ENCODE measurements at places on chromosomes 7 and 10. TPM values are rescaled to one million over a fixed set of nuclear protein-coding genes. Genes with fewer than 3 reads are reported as not detected.
A peak's percentile ranks its signal among the peaks of the same experiment; 100 is the strongest.

ARL3 gene
- total RNA-seq = 8.7 TPM

DNA sequence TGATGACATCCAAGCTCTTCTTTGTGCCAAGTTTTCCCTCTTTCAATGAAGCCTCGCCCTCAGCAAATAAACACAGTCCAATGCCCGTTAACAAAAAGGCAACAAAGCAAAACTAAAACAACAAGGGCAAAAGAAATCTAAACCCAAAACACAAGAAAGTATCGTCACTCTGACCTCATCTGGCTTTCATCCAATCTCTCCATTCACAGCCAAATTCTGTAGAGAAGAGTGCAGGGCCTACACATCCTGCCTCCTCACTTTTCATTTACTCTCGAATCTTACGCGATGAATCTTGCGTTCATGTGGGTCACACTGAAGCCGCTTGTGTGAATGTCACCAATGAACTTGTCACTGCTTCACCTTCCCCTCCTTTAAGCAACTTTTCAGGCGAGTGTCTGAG is 15.9 kb upstream of the AKR1E2 start:
- H3K27ac ChIP-seq = no peak overlapping the region
- no peaks in the 10 kb centered on the region for H3K27me3 ChIP-seq
- H3K4me3 ChIP-seq = no peak overlapping the region
- H3K36me3 ChIP-seq = no peaks in the 10 kb centered on the region
- no peak for DNase-seq

DNA sequence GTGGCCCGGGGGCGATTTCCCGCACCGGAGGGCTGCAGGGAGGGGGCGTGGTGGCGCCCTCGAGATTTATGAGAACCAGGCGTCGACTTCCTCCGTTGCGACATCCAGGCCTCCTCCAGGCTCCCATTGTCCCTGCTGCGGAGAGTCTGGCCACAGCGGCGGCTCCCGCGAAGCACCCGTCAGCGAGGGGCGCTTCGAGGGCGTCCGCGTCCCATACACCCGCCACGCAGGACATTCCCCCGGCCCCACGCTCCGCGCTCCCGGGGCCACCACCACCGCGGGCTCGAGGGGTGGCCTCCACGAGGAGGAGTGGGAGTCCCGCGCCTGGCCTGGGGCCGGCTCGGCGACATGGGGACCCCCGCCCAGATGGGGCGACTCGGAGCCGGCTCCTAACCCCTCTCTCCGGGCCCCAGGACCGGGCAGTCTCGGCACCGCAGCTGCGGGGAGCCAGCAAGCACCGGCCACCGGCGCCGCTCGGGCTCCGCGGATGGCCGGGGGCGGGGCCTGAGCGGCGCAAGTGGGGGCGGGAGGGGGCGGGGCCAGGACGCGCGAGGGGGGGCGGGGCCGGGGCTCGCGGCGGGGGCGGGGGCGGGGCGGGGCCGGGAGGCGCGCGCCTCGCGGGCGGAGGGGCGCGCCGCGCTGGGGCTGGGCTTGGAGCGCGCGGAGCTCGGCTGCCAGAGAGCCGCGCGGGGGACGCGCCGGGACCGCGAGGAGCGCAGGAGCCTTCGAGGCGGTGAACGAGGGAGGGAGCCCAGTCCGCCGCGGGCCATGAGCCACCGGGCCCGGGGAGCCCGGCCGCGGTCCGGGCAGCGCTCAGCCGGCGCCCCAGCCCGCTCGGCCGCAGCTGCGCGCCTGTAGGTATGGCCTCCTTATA is at the start of gene SH2B2:
Gene SH2B2 (plus strand): TSS at position 632 of the 874 bp plus-strand sequence. CDS start 13,683 bp downstream, outside the sequence.
- peak within 1 kb of the TSS; percentile 64 for H3K4me3 ChIP-seq
- peaks cover 14% of the 10 kb centered on the region for H3K4me1 ChIP-seq
- H3K36me3 ChIP-seq = no peaks in the 10 kb centered on the region

GRCh38 chr10:47277352-47278151 is 22.4 kb upstream of the GDF10 start:
- no peak overlapping the region for H3K27ac ChIP-seq
- no peak overlapping the region for H3K4me3 ChIP-seq
- H3K4me1 ChIP-seq = peaks cover 23% of the 10 kb centered on the region
